ENCODE measurements at places on chromosomes 12 and 14.

DNA sequence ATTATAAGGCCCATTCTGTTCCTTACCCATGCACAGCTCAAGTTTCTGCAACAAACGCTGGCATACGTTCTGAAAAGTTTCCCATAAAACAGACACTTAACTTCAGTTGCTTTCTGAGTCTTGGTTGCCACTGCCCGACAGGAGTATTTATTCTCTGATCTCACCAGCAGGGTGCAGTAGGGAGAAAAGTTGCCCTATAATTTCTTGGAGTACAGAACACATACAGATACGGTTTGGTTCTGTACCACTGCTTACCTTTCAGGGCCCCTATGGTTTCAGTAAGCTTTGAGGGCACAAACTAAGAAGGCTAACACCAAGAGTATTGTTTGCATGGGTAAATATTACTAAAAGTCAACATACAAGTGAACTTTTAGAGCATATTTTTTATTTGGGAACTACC, 77.9 kb downstream of the SPATA7 start:
- DNase-seq = peak; percentile 5

DNA sequence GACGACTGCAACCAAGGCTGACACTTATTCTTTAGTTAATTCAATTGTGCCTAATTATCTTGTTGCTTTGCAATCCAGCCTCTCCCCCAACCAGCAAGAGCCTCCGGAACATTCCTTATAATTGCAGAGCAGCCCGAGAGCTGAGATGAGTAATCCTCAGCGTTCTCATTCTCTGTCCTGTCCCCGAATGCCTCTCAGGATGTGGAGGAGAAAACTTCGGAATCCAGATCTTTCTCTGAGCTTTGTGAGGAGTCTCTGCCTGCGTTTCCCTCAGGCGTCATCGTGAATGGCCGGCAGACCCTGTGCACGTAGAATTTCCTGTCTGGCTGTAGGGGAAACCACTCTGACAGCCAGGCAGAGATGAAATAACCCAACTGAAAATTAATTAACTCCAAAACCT, 160.5 kb upstream of the DIO3 start:
- no peak for DNase-seq

DNA sequence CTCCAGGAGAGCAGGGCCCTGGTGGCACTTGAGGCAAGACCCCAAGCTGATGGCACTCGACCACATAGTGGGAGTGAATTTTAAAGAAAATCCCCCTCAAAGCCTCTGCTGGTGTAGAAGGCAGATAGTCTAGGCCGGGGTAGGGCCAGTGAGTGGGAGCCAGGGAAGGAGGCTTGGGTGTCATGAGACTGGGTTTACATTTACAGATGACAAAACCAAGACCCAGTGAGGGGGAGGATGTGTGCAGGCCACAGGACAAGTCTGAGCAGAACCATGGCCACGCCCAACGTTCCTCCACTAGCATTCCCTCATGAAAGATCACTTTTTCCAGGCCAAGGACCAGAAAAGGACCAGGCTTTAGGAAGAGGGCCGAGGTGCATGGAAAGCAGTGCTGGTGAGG, 42.0 kb downstream of the EVL start:
- peak; percentile 77 for DNase-seq

DNA sequence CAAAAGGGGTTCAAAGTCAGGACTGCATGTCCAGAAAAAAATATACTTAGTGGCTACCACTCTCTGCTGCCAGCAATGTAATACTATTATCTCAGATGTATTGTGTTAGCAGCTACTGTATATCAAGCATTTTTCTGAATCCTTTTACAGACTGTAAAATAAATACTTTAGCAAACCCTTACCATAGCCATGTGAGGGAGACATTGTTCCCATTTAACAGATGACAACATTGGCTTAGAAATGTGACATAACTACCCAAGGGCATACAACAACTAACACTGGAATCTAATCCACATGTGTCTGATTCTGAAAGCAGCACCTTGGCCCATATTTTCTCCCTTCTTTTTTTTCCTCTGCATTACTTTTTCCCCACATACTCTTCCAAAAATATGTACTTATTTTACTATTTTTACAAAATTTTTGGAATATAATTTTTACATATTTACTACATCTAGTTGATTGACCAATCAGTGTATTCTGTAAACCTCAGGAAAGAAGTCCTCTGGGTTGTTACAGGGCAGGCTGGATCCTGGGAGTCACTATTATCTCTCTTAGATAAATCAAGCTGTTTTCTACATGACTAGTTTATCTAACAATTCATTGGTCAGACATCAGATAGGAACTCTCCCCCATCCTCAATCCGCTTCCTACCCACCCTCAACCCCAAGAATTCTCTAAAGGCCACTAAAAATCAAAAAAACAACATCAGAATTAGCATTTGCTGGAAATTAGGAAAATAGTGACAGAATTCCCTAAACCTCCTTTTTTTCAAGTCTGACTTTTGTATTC, 154.1 kb downstream of the BTG1 start:
- peak; percentile 50 for DNase-seq

- DNase-seq = no peak
Observed at GRCh38 chr14:45976001-45976400, 675.6 kb downstream of the RPL10L start.

GRCh38 chr12:120183211-120183631, 11.3 kb downstream of the GCN1 start:
- no peak for DNase-seq

GRCh38 chr12:52217223-52217622, 15.8 kb upstream of the KRT7 start:
- DNase-seq = peak; percentile 47

GRCh38 chr12:25652371-25652770, 99.3 kb upstream of the LMNTD1 start:
- no peak for DNase-seq

- peak; percentile 62 for DNase-seq
Observed at GRCh38 chr12:13135371-13136178, 32.1 kb upstream of the GSG1 start.

GRCh38 chr14:74389980-74390379, 36.0 kb downstream of the SYNDIG1L start:
- no peak for DNase-seq

GRCh38 chr12:24838531-24838950, 110.4 kb downstream of the BCAT1 start:
- DNase-seq = peak; percentile 92

GRCh38 chr12:75812271-75813018, 219.1 kb downstream of the PHLDA1 start:
- DNase-seq = no peak

DNA sequence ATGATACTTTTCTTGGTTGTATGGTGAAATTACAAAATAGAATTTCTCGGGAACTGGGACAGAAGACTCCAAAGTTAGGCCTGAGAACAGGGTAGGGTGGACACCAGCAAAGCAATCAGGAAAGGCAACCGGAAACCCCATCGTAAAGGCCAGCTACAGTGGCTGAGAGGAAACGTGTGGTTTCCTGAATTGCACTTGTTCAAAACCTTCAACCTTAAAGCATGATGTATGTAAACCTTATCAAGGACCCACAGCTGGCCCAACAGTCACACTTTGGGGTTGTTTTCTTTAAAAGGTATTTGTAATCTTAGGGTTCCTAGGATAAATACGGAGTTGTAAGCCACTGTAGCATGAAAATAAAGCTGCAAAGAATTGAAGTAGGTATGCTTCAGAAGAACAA, 2.2 kb upstream of the PTGDR start:
- peak; percentile 10 for DNase-seq

DNA sequence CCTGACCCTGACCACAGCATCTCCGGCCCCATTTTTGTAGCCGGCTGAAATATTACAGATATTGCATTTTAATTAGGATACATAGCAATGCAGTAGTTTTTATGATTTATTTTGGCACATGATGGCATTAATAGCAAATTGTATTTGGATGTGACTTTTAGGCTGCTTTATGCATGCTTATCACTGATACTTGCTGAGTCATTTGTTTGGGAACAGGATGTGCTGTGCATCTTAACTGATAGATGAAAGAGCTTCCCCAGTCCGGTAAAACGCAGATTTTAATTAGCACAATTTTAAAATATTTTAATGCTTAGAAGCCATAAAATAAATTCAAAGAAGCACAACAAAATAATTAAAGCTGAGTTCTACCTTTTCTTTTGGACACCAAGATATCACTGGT, 90.7 kb downstream of the OTOGL start:
- no peak for DNase-seq

DNA sequence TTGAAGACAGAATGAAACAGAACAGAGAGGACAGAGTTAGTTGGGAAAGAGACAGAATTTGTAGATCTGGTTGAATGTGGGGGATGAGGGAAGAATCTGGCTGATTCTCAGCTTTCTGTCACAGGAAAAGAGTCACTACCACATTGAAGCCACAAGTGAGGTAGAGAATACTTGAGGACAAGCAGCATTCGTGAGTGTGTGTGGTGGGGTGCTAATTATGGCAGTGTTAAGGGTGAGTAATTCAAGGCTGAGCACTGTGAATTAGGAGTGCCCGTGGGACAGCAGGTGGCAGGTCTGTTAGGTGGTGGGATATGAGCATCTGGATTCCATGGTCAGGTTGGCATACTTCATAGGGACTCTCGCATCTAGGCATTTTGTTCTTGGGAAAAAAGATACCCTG, 347.4 kb upstream of the PRICKLE1 start:
- DNase-seq = no peak
